ENCODE measurements at places on chromosomes 5 and 9. TPM values are rescaled to one million over a fixed set of nuclear protein-coding genes. Genes with fewer than 3 reads are reported as not detected.

The KIAA1958 gene
- 1.4 TPM for total RNA-seq

DNA sequence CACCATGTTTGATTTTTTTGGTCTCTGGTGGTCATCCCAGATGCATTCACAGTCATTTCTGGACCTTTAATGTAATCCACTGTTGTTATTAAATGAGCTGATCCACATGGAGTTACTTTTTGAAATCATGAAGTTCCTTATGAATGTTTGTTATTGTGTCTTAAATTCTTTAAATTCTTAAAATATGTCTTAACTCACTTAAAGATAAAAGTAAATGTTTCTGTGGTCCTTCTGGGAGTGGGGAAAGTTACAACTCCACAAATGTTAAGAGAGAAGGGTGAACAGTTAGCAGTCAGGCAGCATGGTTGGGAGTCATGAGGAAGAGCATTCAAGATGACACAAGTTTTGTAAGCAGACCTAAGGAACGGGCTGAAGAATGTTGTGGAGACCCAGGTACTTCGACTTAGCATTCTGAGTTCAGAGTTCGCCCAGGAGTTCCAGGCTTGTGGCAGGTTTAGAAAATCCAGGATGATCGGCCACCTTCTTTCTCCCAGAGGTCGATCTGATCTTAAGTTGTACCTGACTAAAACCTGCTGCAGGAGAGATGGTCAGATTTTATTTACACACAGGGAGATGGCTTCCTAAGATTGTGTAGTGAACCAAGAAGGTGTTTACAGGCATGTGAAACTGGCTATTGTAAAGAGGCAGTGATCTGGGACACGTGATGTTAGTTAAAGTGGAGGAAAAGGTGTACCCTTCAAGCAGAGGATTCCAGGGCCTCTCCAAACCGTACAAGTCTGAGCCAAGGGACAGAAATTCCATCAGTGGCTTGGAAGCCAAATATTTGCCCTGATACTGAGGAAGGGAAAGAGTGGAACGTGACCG, 17.2 kb downstream of the SLC1A1 start:
- DNase-seq, result no peak

The DAB2IP gene
- 5.3 TPM for total RNA-seq

- DNase-seq, result peak; percentile 34
These were observed 211.3 kb upstream of the PRR16 start for GRCh38 chr5:120252839-120253238.

- no peak for DNase-seq
These were observed 100.2 kb downstream of the MRPL36 start for GRCh38 chr5:1699394-1699793.

All from H4 (cell line).